Mammary microvascular endothelial cell (primary cell): ENCODE measurements at places on chromosomes 11 and 22. TPM values are rescaled to one million over a fixed set of nuclear protein-coding genes. Genes with fewer than 3 reads are reported as not detected.

GNAZ gene
- total RNA-seq = 0.34 and 0.47 TPM in 2 replicates

TTC28 gene
- total RNA-seq = 19.0 and 24.9 TPM in 2 replicates

NXPE4 gene
- total RNA-seq = not detected in 2 replicates

DCDC1 gene
- not detected in 2 replicates for total RNA-seq

CTNND1 gene
- 122 and 129 TPM in 2 replicates for total RNA-seq

TRIM49 gene
- not detected in 2 replicates for total RNA-seq

TIGD3 gene
- 0.30 TPM in 1 of 2 replicates, not detected in the other for total RNA-seq

POU2AF1 gene
- total RNA-seq = not detected in 2 replicates

MS4A4A gene
- total RNA-seq = not detected in 2 replicates

ZNF215 gene
- 1.4 and 1.7 TPM in 2 replicates for total RNA-seq

SLC15A3 gene
- 21.7 and 35.7 TPM in 2 replicates for total RNA-seq

AGBL2 gene
- total RNA-seq = not detected in 2 replicates

LIF gene
- total RNA-seq = 0.33 and 0.49 TPM in 2 replicates

RBMXL2 gene
- total RNA-seq = not detected in 2 replicates

BCR gene
- 57.7 and 74.6 TPM in 2 replicates for total RNA-seq

EIF3F gene
- total RNA-seq = 326 and 363 TPM in 2 replicates

LRRC74B gene
- total RNA-seq = not detected in 2 replicates

MS4A4E gene
- not detected in 2 replicates for total RNA-seq

PNPLA5 gene
- not detected in 2 replicates for total RNA-seq

PRODH gene
- 0.20 TPM in 1 of 2 replicates, not detected in the other for total RNA-seq

DRD4 gene
- not detected in 2 replicates for total RNA-seq

OR51B5 gene
- total RNA-seq = not detected in 2 replicates

PYGM gene
- 0.25 TPM in 1 of 2 replicates, not detected in the other for total RNA-seq

RIBC2 gene
- 0.84 and 2.1 TPM in 2 replicates for total RNA-seq

PKNOX2 gene
- not detected in 2 replicates for total RNA-seq

ACRV1 gene
- total RNA-seq = not detected in 2 replicates

CHRM1 gene
- total RNA-seq = 0.07 TPM in 1 of 2 replicates, not detected in the other

IGLL5 gene
- total RNA-seq = not detected in 2 replicates

KRTAP5-11 gene
- not detected in 2 replicates for total RNA-seq

TRIM51 gene
- total RNA-seq = not detected in 2 replicates

GVQW3 gene
- not detected in 2 replicates for total RNA-seq

NECTIN1 gene
- total RNA-seq = 9.2 and 13.9 TPM in 2 replicates

SPON1 gene
- 0.13 TPM in 1 of 2 replicates, not detected in the other for total RNA-seq

NPTXR gene
- 0.05 and 0.07 TPM in 2 replicates for total RNA-seq

NEFH gene
- 1.2 and 2.1 TPM in 2 replicates for total RNA-seq

AQP11 gene
- total RNA-seq = 0.20 and 0.33 TPM in 2 replicates

MUC2 gene
- total RNA-seq = not detected in 2 replicates

HSPB2 gene
- not detected in 2 replicates for total RNA-seq

GGT5 gene
- 7.4 and 8.3 TPM in 2 replicates for total RNA-seq

KCNJ4 gene
- not detected in 2 replicates for total RNA-seq

NAALADL1 gene
- total RNA-seq = 6.2 and 18.9 TPM in 2 replicates

MAFF gene
- 65.2 and 94.1 TPM in 2 replicates for total RNA-seq

FXYD6 gene
- total RNA-seq = 0.30 TPM in 1 of 2 replicates, not detected in the other

SCGB1A1 gene
- total RNA-seq = not detected in 2 replicates

SYCE3 gene
- not detected in 2 replicates for total RNA-seq

APOBEC3H gene
- total RNA-seq = 0.20 and 7.1 TPM in 2 replicates

SCGB2A2 gene
- total RNA-seq = not detected in 2 replicates

GRIA4 gene
- total RNA-seq = 0.05 TPM in 1 of 2 replicates, not detected in the other

IL10RA gene
- 0.54 TPM in 1 of 2 replicates, not detected in the other for total RNA-seq

DEUP1 gene
- total RNA-seq = not detected in 2 replicates
